ENCODE measurements at places on chromosomes 16 and 17.

DNA sequence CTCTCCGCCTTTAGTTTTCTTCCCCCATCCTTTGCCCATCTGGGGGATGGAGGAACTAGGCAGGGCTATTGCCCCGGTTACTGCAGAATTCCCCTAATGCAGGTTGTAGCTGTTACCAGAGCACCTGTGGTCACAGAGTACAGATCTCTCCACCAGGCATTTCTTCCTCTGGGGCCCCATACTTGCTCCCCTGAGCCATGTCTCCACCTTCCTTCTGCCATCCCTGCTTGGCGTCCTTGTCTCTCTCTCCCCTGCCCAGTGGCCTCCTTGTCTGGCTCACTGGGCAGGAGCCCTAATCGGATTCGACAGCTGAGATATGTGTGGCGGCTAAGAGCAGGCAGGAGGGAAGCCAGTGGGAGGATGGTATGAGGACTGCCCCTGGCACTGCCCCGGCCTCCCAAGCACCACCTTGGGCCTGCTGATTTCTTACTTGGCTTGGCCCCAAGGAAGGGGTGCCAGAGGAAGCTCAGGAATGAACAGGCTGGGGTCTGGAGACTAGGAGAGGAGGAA, 2.0 kb downstream of the RARA start:
- no peak for DNase-seq

- DNase-seq = no peak
Observed at GRCh38 chr17:50511058-50511457, 2.8 kb downstream of the MYCBPAP start.

GRCh38 chr17:14875557-14876412, 389.3 kb downstream of the PMP22 start:
- no peak for DNase-seq

GRCh38 chr17:73165616-73166404, 1.0 kb downstream of the SSTR2 start:
- no peak for DNase-seq

- no peak for DNase-seq
Observed at GRCh38 chr17:44642834-44643233, 13.4 kb upstream of the MEIOC start.

GRCh38 chr16:28000314-28001169, 63.0 kb downstream of the GSG1L start:
- DNase-seq = no peak

GRCh38 chr16:30893417-30893743, 497 bp downstream of the BCL7C start:
- no peak for DNase-seq

DNA sequence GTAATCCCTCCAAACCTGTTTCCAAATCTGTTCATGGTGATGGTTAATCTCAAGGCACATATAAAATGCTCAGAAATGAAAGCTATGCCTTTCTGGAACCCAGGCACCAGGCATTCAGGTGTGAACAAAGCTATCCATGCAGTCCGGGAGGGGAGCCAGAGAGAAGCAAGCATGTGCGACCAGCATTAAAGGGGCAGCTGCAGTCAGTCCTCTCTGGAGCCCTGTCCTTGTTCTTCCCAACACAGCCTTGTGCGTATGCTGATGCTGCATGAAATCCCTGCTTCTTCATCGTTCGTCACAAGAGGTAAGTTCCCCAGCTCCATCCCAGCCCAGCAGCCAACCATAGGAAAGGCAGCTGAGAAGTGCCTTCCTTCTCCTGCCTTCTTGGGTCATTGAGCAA, 148.7 kb downstream of the GRIN2A start:
- DNase-seq = no peak

GRCh38 chr16:74999609-75000480, 1.0 kb downstream of the ZNRF1 start:
- DNase-seq = peak; percentile 27

GRCh38 chr16:84959045-84959576, 52.2 kb downstream of the ZDHHC7 start:
- DNase-seq = no peak

DNA sequence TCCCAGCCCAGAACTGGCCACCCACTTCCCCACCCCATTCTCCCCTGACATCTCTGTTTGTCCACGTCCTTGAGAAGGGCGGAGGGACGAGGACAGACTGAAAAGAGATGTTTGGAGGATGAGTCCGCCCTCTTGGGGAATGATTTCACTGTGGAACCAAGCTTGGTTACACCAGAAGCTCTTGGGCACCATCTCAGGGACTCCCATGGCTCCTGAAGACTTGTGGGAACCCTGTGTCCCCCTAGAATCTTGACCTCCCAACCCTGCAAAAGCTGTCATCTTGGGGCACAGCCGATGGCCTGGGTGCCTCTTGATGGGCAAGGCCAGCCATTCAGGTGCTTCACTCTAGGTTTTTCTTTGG, 25.9 kb upstream of the LITAF start:
- DNase-seq = no peak

DNA sequence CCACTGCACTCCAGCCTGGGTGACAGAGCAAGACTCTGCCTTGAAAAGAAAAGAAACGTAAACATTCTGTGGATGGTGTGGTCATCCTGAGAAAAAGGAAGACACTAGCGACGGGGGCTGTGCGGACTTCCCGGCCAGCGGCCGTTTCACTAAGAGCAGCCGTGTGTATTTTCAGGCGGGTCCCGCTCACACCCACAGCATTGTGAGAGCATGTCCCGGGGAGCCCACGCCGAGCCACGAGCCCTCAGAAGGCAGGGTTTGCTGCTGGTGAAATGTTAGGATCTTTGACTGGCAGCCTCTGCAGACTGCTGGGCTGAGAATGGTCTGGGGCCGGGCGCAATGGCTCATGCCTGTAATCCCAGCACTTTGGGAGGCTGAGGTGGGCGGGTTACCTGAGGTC, 40.3 kb downstream of the LMF1 start:
- no peak for DNase-seq

DNA sequence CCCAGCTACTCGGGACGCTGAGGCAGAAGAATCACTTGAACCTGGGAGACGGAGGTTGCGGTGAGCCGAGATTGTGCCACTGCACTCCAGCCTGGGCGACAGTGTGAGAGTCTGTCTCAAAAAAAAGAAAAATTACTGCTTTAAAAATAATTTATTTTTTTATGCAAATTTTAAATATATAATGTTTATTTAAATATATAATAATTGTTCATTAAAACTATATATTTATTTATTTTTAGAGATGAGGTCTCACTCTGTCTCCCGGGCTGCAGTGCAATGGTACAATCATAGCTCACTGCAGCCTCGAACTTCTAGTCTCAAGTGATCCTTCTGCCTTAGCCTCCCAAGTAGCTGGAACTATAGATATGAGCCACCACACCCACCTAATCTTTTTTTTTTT, 15.2 kb upstream of the DBNDD1 start:
- DNase-seq = no peak

DNA sequence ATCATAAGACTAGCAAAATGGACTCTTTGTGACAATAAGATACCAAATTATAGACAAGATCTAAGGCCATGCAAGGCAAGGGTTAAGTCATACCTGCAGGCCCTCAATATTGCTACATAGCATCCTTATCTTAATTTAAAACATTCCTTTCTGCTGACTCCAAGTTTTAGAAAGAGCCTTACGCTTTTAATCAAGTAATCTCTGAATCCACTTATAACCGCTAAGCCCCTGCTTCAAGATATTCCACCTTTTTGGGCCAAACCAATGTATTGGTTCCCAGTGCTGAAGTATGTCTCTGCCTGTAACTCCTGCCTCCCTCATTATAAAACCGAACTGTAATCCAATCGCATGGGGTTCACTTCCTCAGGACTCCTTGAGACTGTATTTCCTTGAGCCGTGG, 255.4 kb downstream of the PHKB start:
- no peak for DNase-seq

GRCh38 chr16:77721752-77722308, 484 bp upstream of the NUDT7 start:
- DNase-seq = no peak

DNA sequence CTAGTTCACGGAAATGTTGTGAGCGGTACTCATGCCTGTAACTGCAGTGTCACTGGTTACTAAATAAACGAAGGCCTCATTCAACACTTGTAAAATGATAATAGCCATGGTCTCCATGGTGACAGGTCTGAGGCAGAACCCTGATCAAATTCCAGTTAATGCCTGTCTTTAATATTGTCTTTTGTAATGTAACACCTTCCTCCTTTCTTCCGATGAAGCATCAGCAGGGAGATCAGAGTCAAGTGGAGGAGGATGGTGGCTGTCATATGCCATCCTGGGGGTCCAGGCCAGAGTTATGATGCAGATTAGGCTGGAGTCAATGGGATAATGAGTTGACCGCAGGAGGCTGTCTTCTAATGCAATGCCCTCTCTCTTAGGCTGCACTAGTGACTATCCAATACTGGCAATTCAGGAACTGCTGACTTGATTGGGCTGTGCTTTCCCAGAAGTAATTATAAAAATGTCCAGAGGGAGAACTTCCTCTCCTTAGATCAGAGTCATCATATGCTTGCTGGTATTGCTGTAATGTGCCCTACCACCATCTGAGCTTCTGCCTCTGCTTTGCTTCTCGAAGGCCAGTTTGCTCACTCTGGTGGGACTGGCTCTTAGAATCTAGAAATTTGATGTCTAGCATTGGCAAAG, 419.1 kb downstream of the CA10 start:
- DNase-seq = no peak

- DNase-seq = no peak
Observed at GRCh38 chr16:88969361-88969831, 7.6 kb downstream of the CBFA2T3 start.

DNA sequence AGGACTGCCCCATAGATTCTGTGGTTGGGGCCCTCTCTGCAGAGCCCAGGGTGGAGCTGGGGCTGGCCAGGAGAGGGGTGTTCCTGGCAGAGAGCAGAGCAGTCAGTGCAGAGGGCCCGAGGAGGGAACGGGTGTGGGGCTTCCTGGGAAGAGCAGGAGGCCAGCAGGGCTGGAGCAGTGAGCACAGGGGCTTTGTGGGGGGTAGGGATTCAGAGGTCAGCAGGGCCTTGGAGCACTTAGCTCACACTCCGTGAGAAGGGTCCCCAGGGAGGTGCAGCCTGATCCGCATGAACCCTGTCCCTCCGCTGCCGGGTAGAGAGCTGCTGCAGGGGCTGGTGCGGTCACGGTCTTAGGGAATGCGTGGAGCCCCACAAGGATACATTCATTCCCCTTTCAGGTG, 113.0 kb upstream of the CIBAR2 start:
- DNase-seq = no peak
